Stimulated activated CD4-positive, alpha-beta T cell treated with anti-CD3 and anti-CD28 coated beads, TNF-alpha, amount 100 ng/mL, for 1 hour (primary cell): ENCODE measurements at places on chromosomes 12 and 14.

DNA sequence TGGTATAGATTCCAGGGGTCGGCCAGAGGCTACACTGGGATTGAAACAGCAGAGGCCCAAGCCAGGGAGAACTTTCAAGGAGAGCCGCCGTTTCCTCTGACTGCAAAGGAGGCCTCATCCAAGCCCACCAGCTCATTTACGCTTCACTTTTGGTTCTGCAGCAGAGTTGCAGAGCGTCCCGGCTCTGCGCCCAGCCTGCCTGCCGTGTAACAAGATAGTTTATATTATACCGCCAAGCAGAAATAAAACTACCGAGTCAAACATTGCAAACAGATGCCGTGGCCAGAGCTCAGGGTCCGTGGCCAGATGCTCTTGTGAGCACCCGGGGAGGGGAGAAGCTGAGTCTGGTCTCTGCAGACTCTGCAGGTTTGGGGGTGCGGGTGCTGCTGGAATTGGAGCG, 60.7 kb upstream of the TBX3 start:
- no peak for DNase-seq

GRCh38 chr12:67648521-67649260, at the start of gene DYRK2:
DYRK2 (plus strand) TSS chr12:67648745; CDS start chr12:67649134, 389 bp downstream.
- peak; percentile 63 for DNase-seq

- no peak for DNase-seq
Measured at GRCh38 chr12:47753021-47754001, 5.4 kb downstream of the RAPGEF3 start.

DNA sequence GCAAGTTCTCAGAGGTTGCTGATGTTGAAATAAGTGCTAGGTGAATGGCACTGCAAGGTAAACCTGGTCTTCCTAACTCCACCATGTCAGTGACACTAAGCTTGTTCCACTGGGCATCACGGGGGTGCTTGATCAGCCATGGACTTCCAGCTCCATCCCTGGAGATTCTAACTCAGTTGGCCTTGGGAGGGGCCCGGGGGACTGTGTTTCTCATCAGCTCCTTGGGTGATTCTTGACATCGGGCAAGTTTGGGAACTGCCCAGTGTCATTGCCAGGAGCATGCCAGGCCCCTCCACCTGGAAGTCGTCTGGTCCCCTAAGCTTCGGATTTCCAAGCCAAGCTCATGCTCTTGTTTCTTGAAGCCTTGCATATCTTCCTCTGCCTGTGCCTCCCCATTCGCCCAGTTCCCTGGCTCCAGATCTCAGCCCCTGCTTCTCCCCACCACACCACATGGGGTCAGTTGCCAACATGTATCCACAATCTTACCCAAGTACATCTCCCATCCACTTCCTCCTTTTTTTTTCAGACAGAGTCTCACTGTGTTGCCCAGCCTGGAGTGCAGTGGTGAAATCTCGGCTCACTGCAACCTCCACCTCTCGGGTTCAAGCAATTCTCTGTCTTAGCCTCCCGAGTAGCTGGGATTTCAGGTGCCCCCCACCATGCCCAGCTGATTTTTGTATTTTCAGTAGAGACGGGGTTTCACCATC, 30.7 kb upstream of the RFLNA start:
- DNase-seq: no peak

GRCh38 chr12:94525951-94526350, 66.3 kb upstream of the CEP83 start:
- DNase-seq: no peak

GRCh38 chr14:19799880-19800279, 3.7 kb upstream of the OR4N2 start:
- no peak for DNase-seq

DNA sequence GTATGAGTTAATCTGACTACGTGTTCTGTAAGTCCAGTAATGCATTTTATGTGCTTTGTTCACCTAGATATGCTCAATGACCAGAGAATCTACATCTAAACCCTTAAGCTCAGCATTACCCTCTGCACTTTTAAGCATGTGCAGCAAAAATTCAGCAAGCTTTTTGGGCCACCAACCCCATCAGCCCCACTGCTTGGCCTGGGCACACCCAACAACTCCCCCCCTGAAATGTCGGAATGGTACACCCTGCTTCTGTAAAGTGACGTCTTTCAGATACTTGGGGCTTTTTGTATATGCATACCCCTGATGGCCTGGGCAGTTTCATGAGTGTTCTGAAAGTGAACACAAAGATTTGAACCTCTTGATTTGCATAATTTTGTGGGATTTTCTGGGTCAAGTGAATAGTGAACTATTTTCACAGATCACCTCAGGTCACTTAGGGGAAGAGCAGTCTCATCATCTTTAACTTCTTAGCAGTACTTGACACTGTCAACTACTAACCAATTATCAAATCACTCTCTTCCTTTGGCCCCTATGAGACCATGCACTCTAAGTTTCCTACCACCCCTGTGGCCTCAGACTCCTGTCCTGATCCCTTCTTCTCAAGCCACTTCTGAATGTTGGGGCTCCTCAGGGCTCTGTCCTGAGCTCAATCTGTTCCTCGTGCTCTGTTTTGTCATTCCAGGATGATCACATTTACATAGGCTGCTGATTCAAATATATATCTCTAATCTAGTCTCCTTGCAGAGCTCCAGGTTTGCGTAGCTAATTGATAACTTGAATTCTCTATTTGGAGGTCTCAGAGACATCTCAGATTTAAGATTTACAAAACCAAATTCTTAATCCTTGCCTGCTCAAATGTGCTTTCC, 36.3 kb upstream of the PPM1A start:
- no peak for DNase-seq

GRCh38 chr12:104551-105081, 38.0 kb downstream of the IQSEC3 start:
- no peak for DNase-seq

DNA sequence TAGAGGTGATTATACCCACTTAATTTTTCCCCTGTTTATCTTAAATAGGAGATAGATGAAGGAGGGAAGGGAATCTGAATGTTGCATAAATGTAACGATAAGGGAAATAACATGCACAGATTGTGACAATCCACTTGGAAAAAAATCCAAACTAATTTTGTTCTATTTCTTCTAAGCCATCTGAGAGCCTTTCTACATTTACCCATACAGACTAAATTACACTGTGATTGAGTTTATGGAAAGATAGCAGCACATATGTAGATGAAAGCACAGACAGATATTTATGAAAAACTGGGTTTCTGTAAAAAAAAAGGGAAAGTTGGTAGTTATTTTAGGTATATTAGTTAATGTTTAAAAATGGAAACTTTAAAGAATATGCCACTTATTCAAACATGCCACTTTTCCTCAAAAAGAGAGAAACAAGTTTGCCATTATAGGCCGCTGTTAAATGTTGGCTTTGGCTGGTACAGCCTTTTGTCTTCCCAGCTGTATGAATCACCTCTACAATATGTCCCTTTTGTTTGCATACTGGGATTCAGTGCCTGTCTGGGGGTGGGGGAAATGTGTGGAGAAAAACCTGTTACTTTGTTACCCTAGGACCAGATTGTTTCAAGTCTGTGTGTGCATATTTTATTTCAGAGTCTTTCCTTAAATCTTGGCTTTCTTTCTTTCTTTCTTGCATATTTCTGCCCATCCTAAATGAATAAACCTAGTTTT, 470.2 kb upstream of the LMO3 start:
- no peak for DNase-seq
